SJSA1 (cell line): ENCODE measurements at places on chromosomes 3 and 15.

GRCh38 chr3:186815435-186815834, 9.2 kb upstream of the RFC4 start:
- DNase-seq, result no peak

- DNase-seq, result no peak
Measured at GRCh38 chr15:68592054-68592453, 13.3 kb downstream of the CORO2B start.

- DNase-seq, result no peak
Measured at GRCh38 chr15:101188637-101189408, 63.0 kb downstream of the CHSY1 start.

GRCh38 chr3:141851411-141851810, 25.0 kb upstream of the ATP1B3 start:
- DNase-seq, result no peak
